GM23248 (cell line): ENCODE measurements at places on chromosomes 12 and 14. TPM values are rescaled to one million over a fixed set of nuclear protein-coding genes. Genes with fewer than 3 reads are reported as not detected.

- no peak for DNase-seq
Measured at GRCh38 chr12:69679119-69679518, 20.0 kb downstream of the BEST3 start.

DNA sequence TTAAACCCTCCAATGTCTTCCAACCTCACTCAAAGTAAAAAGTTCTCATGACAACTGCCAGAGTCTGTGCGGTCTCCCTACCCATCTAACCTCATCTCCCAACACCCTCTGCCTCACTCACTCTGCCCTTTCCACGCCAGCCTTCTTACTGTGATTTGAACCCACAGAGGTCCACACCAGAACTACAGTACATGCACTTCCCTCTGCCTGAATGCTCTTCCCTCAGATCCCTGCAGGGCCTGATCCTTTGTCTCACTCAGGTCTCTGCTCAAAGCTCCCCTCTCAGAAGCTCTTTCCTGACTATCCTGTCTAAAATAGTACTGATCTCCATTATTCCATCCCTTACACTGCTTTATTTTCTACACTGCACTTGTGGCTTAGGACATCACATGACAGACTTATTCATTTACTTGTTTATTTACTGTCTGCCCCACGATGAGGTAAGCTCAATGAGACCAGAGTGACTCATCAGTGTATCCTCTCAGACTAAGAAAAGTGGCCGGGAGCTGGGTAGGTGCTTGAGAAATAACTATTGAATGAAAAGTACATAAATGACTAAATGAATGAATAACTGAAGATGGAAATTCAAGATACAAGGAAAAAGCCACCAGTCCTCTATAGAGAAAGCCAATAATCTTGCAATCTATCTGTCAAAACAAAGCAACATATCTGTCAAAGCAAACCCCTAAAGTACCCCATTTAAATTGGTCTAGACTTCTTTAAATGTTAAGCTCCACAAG is 17.1 kb downstream of the POMT2 start:
- peak; percentile 100 for DNase-seq

GRCh38 chr12:5771756-5772155 is 173.3 kb downstream of the ANO2 start:
- no peak for DNase-seq

DNA sequence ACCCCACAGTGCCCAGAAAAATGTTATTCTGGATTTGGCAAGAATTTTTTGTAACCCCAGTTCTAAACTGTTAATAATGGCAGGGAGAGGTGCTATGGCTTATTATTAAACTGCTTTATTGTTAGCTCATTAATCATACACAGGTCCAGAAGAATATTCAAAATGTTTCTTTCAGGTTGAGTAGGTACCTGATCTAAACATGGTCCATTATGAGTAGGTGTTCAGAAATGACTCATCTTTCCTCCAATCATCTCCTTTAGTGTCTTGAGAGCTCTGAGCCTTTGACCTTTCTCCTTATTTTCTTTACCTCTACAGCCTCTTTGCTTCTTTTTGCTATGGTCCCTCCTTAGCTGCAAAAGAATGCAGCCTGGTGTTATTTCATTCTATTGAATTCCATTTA is 211.0 kb upstream of the GARIN6 start:
- DNase-seq: no peak

DNA sequence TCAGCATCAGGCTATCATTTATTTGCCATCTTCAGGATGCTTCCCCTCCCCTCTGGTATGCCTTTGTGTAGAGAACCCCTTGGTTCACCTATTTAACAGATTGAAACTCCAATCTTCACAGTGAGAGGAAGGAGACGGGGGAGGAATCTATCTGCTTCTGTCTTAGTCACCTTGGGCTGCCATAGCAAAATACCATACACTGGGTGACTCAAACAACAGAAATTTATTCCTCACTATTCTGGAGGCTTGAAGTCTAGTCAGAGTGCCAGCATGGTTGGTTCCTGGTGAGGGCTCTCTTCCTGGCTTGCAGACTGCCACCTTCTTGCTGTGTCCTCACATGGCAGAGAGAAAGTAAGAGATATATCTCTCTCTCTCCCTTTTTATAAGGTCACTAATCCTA is 13.5 kb upstream of the EML1 start:
- DNase-seq: peak; percentile 84

- peak; percentile 78 for DNase-seq
Measured at GRCh38 chr12:54021432-54022013, 6.7 kb upstream of the HOXC6 start.

- DNase-seq: no peak
Measured at GRCh38 chr12:124149287-124149686, 145.6 kb upstream of the RFLNA start.

DNA sequence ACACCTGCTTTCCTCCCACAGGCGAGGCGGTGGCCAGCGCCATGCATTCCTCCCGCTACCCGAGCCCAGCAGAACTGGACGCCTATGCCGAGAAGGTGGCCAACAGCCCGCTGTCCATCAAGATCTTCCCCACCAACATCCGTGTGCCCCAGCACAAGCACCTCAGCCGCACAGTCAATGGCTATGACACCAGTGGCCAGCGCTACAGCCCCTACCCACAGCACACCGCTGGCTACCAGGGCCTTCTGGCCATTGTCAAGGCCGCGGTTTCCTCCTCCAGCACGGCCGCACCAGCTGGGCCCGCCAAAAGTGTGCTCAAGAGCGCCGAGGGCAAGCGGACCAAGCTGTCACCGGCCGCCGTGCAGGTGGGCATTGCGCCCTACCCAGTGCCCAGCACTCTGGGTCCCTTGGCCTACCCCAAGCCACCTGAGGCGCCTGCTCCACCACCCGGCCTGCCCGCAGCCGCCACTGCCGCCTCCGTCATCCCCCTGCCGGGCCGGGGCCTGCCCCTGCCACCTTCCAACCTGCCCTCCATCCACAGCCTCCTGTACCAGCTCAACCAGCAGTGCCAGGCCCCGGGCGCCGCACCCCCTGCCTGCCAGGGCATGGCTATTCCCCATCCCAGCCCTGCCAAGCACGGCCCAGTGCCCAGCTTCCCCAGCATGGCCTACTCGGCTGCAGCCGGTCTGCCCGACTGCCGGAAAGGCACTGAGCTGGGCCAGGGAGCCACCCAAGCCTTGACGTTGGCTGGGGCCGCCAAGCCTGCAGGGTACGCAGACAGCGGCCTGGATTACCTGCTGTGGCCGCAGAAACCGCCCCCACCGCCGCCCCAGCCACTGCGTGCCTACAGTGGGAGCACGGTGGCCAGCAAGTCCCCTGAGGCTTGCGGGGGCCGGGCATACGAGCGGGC is 54.6 kb downstream of the FAM222A start:
- DNase-seq: no peak

DNA sequence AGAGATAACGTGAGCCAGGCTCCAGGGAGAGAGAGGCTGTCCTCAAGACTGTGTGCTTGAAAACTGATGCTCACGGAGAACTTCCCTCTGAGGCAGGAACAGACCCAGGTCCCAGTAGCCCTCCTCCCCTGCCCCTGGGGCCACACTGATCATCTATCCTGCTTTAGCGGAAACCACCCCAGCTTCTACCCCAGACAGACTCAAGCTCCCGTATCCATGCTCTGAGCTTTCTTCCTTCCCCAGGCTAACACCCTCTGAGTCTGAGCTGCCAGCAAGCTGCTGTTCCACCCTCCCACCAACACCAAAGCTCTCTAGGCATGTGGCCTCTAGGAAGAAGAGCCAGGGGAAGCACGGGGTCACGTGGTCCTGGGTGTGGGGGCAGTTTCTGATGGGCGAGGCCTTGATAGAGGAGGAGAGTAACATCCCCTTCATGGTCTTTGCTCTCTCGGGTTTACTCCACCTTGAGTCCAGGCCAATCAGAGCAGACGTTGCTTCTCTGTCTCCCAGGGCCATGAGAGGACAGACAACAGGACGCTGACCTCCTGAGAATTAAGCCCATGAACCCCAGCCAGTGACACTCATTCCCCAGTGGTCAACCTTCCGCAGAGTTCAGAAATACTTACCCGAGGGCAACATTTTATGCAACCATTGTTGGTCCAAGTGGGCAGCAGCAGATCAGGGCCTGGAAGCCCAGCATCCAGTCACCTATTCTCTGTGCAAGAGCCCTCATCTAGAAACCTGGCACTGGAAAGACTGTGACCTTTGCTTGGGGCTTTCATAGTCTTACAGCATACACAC is 1.4 kb downstream of the PCK2 start:
- DNase-seq: peak; percentile 77

GRCh38 chr12:11730299-11731041 is 81.0 kb downstream of the ETV6 start:
- no peak for DNase-seq

GRCh38 chr12:68180792-68181744 is 21.5 kb upstream of the IFNG start:
- no peak for DNase-seq

GRCh38 chr14:61520576-61520975 is 174.7 kb upstream of the HIF1A start:
- peak; percentile 77 for DNase-seq

DNA sequence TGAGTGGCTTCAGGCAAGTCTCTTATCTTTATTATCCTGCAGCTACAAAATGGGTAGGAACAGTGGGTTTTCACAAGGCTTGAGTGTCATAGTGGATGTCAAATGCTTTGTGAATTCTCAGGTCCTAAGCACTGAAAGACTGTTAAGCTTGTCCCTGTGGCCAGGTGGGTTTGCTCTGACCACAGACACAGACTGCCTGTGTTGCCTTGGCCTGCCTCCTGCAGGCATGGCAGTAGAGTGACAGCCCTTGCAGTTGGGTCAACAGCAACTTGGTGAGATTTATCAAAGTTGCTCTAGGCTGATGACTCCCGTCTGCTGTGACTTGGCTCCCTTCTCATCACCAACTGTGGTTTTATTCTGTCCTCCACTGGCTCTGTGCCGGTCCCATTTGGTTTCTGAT is 520.0 kb upstream of the CCDC196 start:
- DNase-seq: no peak

- peak; percentile 29 for DNase-seq
Measured at GRCh38 chr12:4270831-4271716, 2.5 kb upstream of the CCND2 start.

DNA sequence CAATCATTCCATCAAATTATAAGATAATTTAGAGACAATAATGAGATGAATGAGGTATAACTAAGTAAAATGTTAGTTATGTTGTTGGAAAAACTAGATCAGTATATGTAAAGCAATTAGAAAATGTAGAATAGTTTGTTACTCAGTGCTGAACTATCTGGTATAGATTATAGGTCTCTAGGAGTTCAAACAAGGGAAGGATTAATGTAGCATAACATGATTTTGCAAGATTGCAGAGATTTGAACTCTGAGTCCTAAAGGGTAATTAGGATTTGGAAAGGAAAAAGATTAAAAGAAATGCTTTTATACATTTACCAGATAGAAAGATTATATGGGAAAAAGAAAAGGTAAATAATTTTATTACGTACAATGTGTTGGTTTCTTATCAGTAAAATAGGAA is 246.3 kb downstream of the KCNC2 start:
- DNase-seq: no peak

DNA sequence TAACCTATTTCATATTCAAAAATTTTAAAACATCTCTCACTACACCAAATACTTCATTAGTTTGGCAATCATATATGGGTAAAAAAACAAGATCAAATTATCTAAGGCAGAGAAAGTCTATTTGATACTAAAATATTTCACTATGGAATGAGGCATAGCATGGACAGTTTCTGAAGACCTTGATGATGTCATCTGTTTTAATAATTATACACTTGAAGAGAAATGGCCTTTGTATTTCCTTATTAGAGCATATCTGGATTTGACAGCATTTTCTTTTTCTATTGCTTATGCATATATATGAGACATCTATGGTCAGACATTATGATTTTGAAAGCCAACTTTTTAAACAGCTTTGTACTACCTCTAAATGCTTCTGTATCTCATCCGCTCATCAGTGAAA is 88.6 kb downstream of the DDHD1 start:
- DNase-seq: no peak

- DNase-seq: no peak
Measured at GRCh38 chr12:130463275-130463658, 125.6 kb downstream of the PIWIL1 start.

GRCh38 chr12:61161961-61162360 is 1098.2 kb upstream of the USP15 start:
- DNase-seq: no peak

GRCh38 chr12:57188090-57188425 is 28.5 kb upstream of the NXPH4 start:
- DNase-seq: no peak

- peak; percentile 27 for DNase-seq
Measured at GRCh38 chr12:42582050-42582449, 7.5 kb downstream of the PRICKLE1 start.

GRCh38 chr12:21384261-21384660 is 11.6 kb downstream of the IAPP start:
- no peak for DNase-seq

DNA sequence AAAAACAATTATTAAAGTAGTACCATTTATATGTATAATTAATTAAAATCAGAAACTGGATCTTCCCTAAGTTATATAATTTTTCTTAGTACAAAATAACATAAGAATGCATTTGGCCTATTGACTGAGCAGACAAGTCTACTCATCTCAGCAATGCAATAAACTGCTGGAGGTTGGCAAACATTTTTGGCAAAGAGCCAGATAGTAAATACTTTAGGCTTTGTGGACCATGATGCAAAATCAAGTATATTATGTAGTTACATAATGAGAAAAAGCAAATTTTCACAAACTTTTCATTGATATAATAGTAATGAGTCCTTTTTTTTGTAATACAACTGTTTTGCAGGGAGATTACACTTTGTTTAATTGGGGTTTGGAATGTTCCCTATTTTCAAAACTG is 30.9 kb downstream of the ERGIC2 start:
- DNase-seq: peak; percentile 64

DNA sequence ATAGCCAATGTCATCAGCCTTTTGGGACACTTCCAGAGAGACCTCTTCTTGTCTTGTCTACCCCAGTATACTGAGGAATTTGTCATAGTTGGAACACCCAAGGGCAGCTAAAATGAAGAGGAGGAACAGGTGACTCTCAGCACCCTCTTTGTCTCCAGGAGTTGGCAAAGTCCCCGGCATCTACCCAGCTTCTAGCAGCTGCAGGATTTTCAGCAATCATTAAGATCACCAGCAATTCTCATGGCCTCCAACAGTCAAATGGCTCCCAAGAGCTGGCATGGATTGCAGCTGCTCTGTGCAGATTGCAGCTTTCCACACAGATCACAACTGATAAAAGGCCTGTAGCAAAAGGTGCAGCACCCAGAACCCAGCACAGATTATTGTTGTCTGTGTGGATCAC is 32.9 kb downstream of the RERGL start:
- no peak for DNase-seq

The SAMD15 gene
- polyA plus RNA-seq: 0.95 and 1.3 TPM in 2 replicates

The NYNRIN gene
- 2.2 and 2.5 TPM in 2 replicates for polyA plus RNA-seq

The GNB3 gene
- polyA plus RNA-seq: 1.5 and 2.2 TPM in 2 replicates

The NEUROD4 gene
- polyA plus RNA-seq: 0.04 TPM in 1 of 2 replicates, not detected in the other

The FBRSL1 gene
- 0.63 and 0.86 TPM in 2 replicates for polyA plus RNA-seq

The SERPINA3 gene
- 0.75 and 0.85 TPM in 2 replicates for polyA plus RNA-seq

The CHGA gene
- not detected in 2 replicates for polyA plus RNA-seq

The FGF23 gene
- not detected in 2 replicates for polyA plus RNA-seq

The TMEM119 gene
- polyA plus RNA-seq: 55.5 and 58.1 TPM in 2 replicates

The TDRD9 gene
- polyA plus RNA-seq: not detected in 2 replicates

The SLCO1B1 gene
- polyA plus RNA-seq: not detected in 2 replicates

The MYH7 gene
- not detected in 2 replicates for polyA plus RNA-seq

The TCL1A gene
- not detected in 2 replicates for polyA plus RNA-seq
